Hematopoietic multipotent progenitor cell treated with erythropoietin and hydrocortisone succinate and interleukin-3 and kit ligand, for 17 days (in vitro differentiated cells): ENCODE measurements at places on chromosomes 3 and 15.
A peak's percentile ranks its signal among the peaks of the same experiment; 100 is the strongest.

DNA sequence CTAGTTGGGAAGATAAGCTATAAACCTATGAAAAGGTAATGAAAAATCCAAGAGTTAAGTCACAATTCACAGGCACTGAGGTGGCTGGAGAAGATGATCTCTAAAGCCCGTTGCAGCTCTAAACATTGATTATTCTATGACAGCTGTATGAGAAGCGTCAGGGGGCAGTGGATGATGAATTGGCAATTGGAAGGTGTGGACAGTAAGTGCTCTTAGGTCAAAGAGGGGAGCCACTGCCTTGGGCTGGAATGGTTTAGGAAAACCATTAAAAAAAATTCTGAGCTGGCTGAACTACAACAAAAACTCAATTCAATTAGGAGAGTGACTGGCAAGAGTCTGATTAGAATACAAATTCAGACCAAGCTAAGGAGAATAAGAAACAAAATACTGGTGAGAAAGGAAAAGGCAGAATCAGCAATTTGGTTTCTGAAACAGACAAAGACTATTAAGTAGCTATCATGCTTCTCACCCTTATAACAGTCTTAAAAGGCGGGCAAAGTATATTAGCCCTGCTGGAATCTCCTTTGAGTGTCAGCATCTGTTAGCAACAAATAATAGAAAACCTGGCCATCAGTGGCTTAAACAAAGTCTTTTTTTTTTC lies 8.8 kb upstream of the NMD3 start:
- no peak for DNase-seq

DNA sequence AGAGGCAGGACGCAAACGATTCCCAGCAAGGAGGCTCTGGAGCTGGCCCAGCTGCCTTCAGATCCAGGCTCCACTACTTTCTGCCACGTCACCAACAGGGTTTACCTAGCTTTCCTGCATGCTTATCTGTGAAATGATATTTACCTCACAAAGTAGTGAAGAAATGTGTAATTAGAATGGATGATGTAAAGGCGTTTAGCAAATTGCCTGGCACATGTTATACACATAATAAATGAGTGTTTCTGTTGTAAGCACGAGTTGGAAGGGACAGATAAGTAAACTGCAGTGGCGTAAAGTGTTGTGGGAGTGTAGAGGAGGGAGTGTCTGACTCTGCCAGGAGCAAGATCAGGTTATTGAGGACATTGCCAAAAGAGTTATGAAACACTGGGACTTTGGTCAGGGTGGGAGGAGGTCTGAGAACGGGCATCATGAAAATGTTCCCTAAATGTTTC lies 3.5 kb upstream of the CHAC1 start:
- no peak for DNase-seq

GRCh38 chr3:44477312-44478030 lies at the start of gene ZNF445:
Gene ZNF445 (minus strand): TSS chr3:44477670. CDS start chr3:44455549, 22,121 bp downstream.
- peak; percentile 40 for DNase-seq

DNA sequence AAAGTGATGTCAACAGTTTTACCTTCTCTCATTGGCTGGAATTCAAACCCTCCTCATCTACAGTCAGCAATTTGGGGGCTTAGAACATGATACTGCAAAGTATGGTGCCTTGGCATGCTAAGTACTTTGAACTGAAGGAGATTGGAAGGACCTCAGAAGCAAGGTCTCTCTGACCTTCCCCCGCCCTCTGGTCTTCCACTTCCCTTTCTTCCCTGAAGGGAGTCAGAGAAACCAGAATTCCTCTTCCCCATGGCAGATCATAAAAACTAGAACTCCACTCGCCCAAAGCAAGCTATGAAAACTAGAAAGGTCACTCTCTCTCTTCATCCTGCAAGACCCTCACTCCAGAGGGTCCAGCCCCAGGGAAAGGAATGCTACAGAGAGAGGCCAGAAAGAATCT lies 64.2 kb downstream of the CD200R1L start:
- no peak for DNase-seq

GRCh38 chr3:29167180-29167579 lies 113.7 kb upstream of the RBMS3 start:
- DNase-seq, result no peak

DNA sequence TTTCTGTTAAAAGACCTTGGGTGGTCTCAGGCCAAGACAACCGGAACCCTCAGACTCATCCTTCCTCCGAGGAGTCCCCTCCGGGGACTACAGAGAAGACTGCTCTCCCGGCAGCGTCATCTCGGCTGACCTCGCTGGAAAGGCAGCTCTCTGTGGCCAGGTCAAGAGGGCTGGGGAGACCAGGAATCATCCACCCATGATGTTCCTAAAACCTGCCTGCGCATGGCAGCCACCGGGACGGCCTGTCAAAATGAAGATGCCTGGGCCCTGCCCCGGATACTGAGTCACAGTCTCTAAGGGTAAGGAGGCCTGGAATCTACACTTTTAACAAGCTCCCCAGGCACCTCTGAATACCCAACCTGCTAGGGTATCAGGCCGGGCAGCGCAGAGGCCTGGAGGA lies 78.6 kb downstream of the RPN1 start:
- no peak for DNase-seq

DNA sequence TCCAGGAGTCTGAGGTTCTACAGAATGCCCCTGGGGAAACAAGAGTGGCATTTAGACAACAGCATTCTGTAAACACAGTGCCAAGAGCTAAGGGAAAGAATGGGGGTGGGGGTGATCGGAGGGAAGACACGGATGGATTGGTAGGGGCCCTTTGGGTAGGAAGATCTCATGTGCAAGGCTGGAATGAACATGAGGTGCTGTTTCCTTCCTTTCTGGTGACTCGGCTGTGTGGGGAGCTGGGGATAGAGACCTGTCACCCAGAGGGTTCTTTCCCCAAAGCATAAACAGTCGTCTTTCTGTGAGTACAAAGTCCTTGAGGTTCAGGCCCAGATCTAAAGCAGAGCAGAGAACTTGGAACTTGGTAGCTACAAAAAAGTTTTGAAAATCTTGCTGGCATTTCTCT lies 11.7 kb downstream of the TPM1 start:
- peak; percentile 29 for DNase-seq

GRCh38 chr3:14822670-14823390 lies 4.1 kb downstream of the FGD5 start:
- DNase-seq, result no peak

- DNase-seq, result no peak
These were observed 33.3 kb upstream of the BLM start for GRCh38 chr15:90683876-90684275.

- no peak for DNase-seq
These were observed 26.4 kb downstream of the NIT2 start for GRCh38 chr3:100360757-100361496.

GRCh38 chr15:92901072-92901761 lies 1.1 kb downstream of the CHD2 start:
- peak; percentile 76 for DNase-seq

GRCh38 chr3:123085932-123086627 lies 19.3 kb downstream of the PDIA5 start:
- no peak for DNase-seq

- DNase-seq, result no peak
These were observed 369.0 kb downstream of the ULK4 start for GRCh38 chr3:41592753-41593510.

DNA sequence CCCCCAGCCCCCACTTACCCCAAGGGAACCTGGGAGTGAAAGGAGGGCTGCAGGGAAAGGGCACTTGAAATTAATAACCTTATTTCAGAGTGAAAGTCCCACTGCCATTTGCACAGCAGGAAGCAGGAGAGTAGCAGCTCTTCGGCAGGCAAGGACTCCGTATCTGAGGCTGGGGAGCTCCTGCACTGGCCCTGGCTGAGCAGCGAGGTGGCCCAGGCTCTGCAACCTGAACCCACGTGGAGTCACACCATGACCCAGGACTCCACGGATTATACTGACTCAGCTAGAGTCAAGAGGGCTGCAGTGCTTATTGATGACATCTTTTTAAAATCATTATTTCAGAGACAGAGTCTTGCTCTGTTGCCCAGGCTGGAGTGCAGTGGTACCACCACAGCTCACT lies 214.5 kb downstream of the XXYLT1 start:
- no peak for DNase-seq

DNA sequence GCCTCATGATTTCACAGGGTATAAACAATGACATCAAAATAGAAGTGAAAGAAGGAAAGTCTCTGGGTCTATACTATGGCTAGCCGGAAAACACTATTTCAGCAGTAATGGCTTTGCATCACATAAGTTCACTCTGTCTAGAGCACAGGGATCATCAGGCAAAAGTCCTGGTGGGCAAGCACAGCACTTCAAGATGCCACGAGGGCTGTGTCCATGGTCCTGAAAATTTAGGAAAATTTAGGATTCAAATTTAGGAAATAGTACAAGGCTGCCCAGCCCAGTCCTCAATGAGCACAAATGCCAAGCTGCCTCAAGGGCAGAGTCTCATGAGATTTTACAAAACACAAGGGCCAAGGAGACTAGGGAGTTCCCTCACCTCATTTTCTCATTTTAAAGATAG lies 54.1 kb downstream of the RORA start:
- no peak for DNase-seq

DNA sequence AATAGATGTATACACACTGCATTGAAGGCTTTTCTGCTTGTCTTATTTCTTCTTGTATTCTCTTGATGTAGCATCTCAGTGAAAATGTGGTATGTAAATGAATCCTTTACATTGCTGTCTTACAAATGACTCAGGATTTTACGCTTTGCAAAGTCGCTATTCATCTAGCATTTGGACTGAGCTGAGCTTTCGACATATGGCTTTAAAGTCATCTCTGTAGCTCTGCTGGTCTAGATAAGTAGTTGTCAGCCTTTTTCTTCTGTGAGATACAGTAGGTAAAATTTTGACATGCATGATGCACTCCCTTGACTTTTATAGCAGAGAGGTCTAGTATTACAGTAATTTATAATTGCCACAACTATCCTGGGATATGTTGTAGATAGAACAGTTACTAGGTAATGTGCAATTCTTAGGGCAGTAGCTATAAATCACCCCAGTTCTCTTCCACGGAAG lies 16.8 kb downstream of the MEF2A start:
- DNase-seq, result no peak

- DNase-seq, result no peak
These were observed 375 bp downstream of the CLCN2 start for GRCh38 chr3:184360929-184361531.

- no peak for DNase-seq
These were observed 75.5 kb downstream of the MRPL46 start for GRCh38 chr15:88391700-88392099.

DNA sequence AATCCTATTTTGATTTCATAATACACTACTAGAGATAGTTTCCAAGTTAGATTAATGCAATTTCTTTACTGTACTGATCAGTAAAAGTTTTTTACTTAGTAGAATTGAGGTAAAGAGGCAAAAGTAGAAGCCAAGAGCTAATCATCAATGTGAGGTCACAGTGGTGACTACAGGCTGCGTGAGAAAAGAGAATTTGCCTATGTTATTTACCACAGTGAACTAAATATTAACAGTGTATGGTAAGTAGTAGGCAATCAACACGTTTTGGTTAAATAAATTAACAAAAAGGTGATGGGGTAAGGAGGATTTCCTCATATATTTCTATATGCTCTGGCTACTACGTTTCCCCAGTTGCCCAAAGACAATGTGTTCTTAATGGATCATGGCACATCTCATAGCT lies 202.2 kb upstream of the CMC1 start:
- DNase-seq, result no peak

GRCh38 chr3:27532426-27533260 lies 48.5 kb upstream of the SLC4A7 start:
- DNase-seq, result no peak

GRCh38 chr3:101591071-101591470 lies 17.1 kb downstream of the PCNP start:
- DNase-seq, result no peak

DNA sequence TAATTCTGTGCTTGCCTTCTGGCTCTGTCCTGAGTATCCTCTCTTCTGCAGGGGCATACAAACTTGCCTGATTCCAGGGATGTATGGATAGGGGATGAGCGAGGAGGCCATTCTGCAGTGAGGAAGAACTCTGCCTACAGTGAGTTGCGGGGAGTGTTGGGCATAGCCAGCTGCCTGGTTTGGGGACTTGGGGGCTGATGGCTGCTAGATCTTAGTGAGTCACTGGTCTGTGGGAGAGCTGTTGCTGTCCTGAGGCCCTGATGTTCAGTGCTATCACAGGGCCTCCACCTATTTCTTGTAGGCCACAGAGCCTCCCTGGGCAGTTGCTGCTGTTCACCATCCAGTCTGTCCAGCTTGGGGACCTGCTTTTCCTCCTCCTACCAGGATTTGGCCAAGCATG lies 20.3 kb downstream of the CDAN1 start:
- DNase-seq, result no peak

DNA sequence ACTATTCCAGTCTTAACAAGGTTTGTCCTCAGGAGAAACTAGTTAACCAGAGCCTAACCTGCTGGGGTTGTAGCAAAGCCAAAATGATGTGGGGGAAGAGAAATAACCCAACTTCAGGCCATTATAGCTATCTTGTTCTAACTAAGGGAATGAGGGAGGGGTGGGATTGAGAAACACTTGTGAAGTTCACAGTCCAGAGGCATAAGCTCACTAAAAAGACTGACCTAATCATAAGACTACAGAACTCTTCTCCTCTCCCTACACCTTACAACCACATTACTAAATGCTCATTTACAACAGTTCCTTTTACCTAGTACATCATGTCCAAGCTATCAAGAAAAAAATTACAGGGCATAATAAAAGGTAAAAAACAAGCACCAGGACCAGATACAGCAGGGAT lies 52.8 kb downstream of the UBE3A start:
- DNase-seq, result no peak
